ENCODE measurements at places on chromosomes 2 and 18.

- DNase-seq: no peak
Measured at GRCh38 chr2:103459283-103459682, 697.5 kb downstream of the TMEM182 start.

- no peak for DNase-seq
Measured at GRCh38 chr2:218839888-218840287, 8.3 kb upstream of the PRKAG3 start.

- DNase-seq: no peak
Measured at GRCh38 chr2:121595012-121595891, 54.0 kb downstream of the CLASP1 start.

DNA sequence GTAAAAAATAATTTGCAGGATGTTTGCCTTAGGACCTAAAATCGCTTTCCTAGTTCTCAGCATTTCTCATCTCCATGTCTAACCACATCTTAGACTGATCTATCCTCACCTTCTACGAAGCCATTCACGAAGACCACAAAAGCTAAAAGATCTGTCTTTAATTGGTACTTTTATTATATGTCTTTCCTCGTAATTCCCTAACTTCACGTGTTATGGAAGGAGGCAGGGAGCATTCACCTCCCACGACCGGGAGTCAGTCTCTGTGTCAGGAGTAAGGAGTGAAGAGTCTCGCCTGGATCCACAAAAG is 1.6 kb downstream of the DLGAP1 start:
- DNase-seq: no peak

GRCh38 chr2:12824351-12824777 is 107.6 kb downstream of the TRIB2 start:
- DNase-seq: no peak

DNA sequence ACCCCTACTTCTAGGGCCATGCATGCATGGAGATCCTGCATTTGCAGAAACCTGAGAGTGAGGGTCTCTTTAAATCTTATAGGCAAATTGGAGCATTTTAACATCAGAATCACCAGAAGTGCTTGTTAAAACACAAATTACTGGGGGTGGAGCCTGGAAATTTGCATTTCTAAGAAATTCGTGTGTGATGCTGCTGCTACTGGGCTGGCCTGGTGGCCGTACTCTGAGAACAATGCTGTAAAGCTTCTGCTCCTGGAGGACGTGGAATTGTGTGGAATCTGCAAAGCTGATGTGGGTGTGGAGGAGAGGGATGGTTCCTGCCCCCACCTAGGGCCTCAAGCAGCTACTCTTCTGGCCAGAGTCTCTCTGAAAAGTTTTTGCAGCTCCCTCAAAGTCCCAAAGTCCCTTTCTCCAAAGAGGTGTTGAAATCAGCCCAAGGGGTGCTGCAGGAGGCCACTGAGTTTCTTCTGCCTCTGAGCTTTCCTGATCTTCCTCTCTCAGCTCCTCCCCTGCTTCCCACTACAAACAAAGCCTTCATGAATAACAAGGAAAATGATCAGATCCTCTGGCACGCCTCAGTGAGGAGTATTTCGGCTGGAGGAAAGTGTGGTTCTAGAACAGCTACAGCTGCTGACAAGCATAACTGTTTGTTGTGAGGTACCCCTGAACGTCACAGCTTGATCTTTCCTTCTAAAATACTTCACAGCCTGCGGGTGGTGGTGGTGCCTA is 508.3 kb downstream of the CNTNAP5 start:
- no peak for DNase-seq

- DNase-seq: no peak
Measured at GRCh38 chr2:10223932-10224720, 78.6 kb upstream of the HPCAL1 start.

DNA sequence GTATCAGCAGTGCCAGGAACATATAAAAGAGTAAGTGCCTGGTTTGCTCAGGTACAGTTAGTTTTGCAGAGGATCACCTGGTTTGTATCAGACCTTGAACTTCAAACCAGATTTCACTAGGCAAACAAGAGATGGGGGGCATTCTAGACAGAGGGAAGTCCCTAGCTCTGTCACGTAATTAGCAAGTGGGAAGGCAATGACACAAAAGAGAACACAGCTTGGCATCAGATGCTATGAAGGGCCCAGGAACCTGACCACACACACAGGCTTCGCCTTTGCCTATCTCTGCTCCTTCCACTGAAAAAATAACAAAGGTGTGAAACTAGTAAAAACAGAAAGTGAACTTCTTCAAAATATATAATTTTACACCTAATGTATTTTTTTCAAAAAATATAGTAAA is 62.6 kb downstream of the CERKL start:
- DNase-seq: no peak

DNA sequence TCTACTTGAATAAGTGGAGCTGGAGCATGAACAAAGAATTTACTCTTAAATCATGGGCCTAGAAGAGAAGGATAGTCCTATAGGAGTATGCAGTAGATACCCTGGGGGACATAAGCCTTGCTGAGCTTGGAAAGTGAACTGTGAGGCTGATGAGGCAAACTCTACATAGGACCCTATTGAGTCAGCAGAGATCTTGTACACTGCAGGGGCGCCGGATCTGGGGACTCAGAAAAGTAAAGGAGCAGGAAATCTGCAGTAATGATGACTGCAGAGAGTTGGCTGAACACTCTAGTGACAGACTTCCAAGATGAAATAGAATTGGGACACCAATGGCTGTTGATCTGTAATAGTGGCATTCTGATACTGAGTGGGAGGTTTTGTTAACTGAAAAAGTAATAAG is 543.7 kb downstream of the XIRP2 start:
- no peak for DNase-seq

GRCh38 chr2:202583709-202584219 is 51.0 kb upstream of the FAM117B start:
- no peak for DNase-seq

GRCh38 chr18:49874238-49874637 is 60.9 kb upstream of the ACAA2 start:
- no peak for DNase-seq

DNA sequence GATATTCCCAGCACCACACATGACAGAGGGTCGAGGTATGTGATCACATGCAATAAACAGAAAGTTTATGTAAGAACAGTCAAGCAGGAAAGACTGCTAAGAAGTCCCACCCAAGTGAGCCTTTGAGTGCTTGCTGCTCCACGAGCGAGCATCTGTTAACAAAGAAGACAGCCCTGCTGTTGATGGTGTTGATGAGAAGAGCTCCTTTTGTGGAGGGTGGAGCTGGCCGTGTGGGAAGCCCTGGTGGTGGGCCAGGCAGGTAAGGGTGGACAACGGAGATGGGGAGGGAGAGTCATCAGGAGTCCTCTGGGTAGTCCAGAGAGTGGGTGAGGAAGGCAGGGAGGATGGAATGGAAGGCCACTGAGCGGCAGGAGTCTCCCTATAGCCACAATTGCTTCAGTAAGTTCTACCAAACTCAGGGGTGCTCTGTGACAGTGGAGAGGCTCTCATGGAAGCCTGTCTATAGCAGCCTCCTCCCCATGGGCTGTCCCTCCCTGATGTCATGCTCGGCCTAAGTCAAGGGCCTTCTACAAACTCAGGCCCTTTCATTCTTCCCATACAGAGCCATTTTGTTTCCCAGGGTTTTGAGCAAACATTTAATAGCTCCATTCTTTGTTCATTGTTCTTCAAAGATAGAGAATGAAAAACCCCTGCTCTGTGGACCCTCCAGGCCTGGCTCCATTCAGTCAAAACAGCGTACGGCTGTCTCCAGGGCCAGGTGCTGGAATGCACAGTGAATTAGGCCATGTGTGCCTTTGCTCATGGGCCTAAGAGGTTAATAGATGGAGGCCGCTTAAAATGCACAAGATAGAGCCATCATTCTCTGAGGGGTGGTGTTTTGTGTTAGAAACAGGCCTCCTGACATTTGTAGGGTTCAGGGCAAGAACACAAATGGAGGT is 494.2 kb upstream of the RAB6C start:
- DNase-seq: no peak

- no peak for DNase-seq
Measured at GRCh38 chr2:240839152-240840143, 19.4 kb upstream of the KIF1A start.

Measured in GM12892 (cell line).